Stimulated activated CD8-positive, alpha-beta memory T cell treated with anti-CD3 and anti-CD28 coated beads, Interleukin-4, amount 100 ng/mL, for 4 hours (primary cell): ENCODE measurements at places on chromosomes 1 and 21.

DNA sequence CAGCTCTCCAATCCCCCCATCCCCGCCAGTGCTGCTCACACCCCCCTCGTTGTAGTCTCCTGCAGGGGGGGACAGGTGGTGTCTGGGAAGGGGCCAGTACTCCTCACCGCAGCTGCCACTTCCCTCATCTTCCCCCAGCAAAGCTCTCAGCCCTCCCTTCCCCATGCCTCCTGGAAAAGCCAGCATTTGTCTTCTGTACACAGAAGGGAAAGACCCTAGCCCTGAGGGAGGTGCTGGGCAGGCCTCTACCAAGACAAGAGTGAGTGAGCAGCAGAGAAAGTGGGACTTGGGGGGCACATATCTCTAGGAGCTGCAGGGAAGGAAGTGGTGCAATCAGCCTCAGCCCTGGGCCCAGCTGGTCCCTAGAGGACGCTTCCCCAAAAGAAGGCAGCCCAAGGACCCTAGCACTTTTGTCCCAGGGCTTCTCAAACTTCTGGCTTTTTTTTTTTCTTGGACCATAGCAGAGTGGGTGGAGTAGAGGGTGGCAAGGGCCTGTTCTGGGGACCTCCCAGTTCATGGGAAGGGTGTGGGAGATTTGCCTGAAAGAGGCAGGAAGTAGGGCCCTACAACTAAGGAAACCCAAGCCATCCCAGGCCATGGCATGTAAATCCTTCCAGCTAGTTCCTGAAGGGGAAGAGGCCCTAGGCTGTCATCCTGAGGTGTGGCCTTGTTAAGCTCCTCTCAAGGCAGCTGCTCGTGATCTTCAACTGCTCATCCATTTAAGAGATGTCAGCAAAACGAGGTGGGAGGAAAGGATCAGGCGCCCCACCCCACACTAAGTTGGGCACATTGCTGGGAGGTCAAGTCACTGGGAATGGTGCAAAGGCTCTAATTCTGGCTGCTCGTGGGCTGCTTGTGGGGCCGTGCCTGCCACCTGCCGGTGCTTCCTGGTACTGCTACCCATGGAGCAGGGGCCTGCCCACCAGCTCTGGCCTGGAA, 12.6 kb downstream of the ZC3H12A start:
- DNase-seq = peak; percentile 68

DNA sequence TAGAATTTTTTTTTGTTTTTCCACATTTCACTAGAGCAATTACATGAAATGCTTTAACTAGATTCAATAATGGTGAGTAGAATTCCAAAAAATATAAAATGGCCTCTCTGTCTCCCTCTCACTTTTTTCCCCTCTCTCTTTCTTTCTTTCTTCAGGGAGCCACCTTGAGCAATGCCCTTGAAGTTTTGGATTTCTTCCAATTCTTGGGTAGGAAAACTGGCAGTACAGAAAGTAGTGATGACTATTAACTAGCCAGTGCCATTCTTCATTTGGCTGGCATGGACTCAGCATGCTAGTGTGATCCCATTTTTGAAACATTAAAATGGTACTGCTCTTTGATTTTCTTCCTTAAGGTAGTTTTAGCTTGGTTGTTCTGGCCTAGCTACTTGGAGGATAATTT, 4.5 kb upstream of the FNBP1L start:
- no peak for DNase-seq

GRCh38 chr1:244012202-244012601, 38.9 kb upstream of the ZBTB18 start:
- no peak for DNase-seq

- no peak for DNase-seq
These were observed 62.3 kb downstream of the OPTC start for GRCh38 chr1:203556047-203556851.

DNA sequence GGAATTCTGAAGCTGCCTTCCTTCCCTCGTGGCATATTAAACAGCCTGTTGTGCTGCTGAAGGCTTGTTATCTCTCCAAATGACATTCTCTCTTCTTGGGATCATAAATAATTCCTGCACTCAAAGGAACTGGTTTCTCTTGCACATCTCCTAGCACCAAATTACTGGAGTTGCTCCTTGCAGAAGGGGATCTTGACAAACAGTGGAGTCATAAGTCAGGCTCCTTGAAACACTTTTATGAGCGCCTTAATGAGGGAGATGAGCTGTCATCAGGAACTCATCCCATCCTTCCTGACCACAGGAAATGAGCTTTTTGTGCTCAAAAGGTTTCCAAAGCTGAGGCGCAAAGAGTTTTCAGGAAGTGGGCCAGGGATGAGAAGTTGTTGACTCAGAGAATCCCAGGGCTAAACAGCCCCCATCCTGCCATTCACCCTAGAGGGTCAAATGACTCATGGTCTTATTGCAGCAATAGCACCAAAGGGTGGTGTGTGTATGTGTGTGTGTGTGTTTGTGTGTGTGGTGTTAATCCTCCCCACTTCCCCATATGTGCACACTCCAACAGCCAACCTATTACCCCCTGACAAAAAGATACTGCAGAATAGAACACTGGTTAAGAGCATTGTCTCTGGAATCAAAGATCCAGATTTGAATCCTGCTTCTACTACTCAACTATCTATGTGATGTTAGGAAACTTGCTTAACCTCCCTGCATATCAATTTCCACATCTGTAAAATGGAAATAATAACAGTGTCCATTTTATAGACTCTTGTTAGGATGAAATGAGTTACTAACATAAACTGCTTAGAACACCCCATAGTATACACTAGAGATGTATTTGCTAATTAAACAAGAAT, 2.8 kb upstream of the PHC2 start:
- no peak for DNase-seq

DNA sequence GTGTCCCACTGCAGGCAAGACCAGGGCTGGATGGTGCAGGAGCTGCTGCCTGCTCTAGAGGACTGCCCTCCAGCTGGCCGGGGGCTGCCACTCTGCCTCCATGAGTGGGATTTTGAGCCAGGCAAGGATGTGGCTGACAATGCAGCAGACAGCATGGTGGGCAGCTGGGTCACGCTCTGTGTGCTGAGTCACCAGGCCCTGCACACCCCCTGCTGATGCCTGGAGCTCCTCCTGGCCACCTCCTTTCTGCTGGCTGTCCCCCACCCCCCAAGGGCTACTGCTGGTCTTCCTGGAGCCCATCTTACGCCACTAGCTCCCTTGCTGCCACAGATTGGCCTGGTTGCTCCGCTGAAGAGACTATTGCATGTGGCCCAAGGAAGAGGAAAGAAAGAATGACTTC, 3.9 kb upstream of the ZSCAN20 start:
- no peak for DNase-seq

GRCh38 chr1:25467616-25468015, 36.9 kb downstream of the MACO1 start:
- DNase-seq = no peak

GRCh38 chr21:15060543-15061175, 4.1 kb downstream of the NRIP1 start:
- no peak for DNase-seq

GRCh38 chr1:3628445-3628844, 3.6 kb downstream of the TPRG1L start:
- no peak for DNase-seq
